ENCODE measurements at places on chromosomes 13 and 19.

- no peak for DNase-seq
These were observed 77.1 kb downstream of the FNDC3A start for GRCh38 chr13:49052813-49053212.

DNA sequence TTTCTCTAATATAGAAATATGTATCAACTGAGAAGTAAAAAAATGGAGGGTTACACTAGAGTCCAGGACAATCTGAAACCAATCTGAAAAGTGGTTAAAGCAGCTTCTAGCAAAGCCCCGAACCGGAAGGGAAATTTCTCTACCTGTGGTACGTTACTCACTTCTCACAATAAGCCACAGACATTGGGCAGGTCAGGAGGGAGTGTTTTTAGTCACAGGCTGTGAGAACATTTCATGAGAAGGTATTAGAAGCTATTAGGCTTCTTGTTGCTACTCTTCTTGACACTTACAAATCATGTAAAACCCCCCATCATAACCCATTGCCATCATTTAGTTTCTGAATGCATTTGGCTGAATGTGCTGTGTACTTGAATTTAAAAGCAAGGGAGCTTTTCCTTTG, 120.9 kb downstream of the NUFIP1 start:
- no peak for DNase-seq

GRCh38 chr19:29606420-29606747, 301 bp downstream of the POP4 start:
- no peak for DNase-seq

DNA sequence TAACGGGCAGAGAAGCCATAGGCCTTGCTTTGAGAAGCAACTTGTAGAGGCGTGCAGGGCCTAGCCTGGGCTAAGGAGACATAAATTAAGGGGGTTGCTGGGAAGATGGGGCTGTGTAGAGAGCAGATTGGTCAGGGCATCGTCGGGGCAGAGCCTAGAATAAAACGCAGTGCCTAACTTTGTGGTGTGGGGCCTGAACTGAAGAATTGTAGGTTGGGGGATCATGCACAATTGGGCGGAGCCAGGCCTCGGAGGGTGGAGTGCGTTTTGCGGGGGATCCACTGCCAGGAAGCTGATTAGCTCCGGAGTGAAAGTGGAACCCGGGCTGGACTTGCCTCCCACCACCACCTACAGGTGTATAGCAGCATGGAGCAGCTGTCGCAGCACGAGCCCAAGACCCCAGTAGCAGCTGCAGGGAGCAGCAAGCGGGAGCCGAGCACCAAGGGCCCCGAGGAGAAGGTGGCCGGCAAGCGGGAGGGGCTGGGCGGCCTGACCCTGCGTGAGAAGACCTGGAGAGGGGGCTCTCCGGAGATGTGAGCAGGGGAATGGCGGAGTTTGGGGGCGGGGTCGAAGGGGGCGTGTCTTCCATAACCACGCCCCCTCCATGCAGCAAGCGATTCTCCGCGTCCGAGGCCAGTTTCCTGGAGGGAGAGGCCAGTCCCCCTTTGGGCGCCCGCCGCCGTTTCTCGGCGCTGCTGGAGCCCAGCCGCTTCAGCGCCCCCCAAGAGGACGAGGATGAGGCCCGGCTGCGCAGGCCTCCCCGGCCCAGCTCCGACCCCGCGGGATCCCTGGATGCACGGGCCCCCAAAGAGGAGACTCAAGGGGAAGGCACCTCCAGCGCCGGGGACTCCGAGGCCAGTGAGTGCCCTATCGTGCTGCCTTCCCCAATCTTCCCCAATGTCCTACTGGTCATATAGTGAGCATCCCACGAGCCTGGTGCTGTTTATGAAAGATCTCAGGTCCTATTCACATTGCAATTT, 13.8 kb downstream of the DNASE2 start:
- no peak for DNase-seq

DNA sequence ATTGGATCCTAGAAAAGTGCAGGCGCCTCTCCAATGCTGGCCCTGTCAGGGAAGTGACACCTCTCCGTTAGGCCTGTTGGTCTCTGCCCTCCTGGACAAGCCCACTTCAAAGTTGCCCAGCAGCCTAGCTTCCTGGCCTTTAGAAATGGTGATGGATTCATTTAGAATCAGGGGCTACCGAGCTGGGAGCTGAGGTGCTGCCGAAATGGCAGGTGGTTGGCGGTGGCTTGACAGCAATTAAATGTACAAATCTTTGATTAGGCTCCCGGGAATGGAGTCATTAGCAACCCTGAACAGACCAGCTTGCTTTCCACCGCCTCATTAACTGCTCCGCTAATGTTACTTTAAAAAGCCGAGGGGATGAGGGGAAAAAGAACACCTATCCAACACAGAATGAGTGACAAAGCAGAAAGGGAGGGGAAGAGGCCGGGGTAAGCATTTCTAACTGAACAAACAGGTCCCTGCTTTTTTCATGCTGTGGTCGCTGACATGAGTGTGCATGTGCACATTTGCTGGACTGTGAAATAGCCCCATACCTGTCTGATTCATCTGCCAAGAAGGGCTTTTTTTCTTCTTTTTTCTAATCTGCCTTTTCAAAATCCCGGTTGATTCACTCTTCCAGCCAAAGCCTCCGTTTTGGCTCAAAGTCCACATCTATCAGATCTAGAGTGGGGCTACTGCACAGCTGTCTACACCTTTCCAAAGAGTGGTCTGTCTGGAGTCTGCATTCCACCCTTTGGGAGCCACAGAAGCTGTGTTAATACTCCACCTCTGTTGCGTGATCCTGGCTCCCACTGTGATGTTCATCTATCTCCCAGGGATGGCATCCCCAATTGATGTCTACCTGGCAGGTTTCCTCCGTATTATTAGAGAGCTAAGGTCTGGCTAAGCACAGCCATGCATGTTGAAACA, 431.9 kb downstream of the COG6 start:
- DNase-seq, result no peak

DNA sequence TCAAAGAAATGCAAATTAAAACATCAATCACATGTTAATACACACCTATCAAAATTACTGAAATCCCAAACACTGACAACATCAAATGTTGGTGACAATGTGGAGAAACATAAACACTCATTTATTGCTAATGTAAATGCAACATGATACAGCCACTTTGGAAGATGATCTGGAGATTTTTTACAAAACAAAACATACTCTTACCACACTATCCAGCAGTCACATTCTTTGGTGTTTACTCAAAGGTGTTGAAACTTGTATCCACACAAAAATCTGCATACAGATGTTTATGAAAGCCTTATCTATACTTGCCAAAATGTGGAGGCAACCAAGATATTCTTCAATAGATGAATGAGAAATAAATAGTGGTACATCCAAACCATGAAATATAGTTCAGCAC, 1219.5 kb upstream of the PCDH20 start:
- no peak for DNase-seq

DNA sequence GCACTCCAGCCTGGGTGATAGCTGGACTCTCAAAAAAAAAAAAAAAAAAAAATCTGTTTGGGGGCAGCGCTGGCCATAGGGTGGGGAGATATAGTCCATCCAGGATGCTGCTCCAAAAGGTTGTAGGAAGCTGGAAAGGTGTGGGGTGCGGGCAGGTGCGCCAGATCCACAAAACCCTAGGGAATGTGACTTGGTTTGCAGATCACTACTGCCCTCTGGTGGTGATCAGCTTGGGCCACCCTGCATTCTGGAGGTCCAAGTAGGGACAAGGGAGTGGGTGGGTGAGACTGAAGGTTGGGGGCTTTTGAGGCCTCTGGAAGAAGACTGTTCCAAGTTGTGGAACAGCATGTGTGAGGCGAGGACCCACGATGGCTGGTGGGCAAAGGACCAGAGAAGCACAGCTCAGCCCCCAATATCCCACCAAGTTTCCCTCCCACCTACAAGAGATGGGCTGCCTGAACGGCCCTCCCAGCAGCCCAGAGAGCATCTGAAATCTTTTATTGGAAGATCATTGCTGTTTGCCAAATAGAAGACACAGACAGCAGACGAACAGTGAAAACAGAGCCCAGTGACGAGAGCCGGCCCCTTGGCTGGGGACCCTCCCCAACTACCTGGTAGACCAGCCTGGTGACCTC, 10.4 kb upstream of the TYK2 start:
- DNase-seq, result no peak

GRCh38 chr13:55091172-55091571, 2049.5 kb upstream of the PRR20A start:
- no peak for DNase-seq

GRCh38 chr13:113064534-113065405, 40.8 kb upstream of the F7 start:
- no peak for DNase-seq

DNA sequence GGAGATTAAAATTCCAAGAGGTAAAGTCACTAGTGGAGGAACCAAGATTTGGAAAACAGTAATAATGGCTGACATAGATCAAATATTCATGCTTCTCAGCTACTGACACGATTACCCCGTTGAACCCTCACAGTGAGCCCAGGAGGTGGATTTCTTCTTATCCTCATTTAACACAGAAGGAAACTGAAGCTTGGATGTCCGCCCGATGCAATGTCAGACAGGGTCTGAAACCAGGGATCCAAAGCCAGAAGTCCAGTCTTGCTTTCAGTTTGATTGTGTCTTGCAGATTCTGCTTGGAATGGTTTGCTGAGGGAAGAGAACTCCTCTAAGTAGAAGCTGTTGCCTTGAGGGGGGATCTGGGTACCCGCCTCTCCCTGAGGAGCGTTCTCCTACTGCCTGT, 404.7 kb downstream of the KCNRG start:
- no peak for DNase-seq

DNA sequence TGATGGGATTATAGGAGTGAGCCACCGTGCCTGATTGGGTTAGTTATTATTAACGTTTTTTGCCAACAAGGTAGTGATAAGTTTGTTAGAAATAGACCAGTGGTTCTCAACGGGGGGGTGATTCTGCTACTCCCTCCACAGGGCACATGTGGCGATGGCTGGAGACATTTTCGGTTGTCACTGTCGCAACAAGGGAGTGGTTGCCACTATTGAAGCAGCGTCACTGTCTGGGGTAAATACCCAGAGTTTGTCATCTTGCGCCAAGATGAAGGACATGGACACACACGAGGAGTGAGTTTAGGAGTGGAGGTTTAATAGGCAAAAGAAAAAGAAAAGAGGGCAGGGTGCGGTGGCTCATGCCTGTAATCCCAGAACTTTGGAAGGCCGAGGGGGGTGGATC, 18.9 kb downstream of the ADGRE3 start:
- DNase-seq, result peak; percentile 41

GRCh38 chr13:97240788-97241734, 18.9 kb downstream of the MBNL2 start:
- DNase-seq, result no peak

GRCh38 chr19:40257096-40257517, 28.0 kb downstream of the AKT2 start:
- DNase-seq, result no peak

- no peak for DNase-seq
These were observed 385.4 kb upstream of the PRR20A start for GRCh38 chr13:56755181-56755935.

DNA sequence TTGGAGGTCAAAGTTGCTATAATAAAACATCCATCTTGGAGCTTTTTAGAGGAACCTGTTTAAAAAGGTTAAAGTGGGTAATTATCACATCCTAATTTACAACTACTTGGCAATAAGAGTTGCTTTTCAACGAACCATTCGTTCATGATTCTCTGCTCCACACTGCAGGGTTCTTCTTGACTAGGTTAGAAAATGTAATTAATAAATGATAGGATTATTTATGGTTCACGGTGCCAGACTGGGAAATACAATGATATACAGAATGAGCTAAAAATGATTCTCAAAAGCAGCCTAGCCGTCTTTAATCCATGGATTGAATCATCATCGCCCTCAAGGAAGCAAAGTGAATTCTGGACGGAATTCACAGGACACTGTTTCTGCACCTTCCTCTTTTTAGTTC, 291.2 kb downstream of the TEX29 start:
- DNase-seq, result no peak

GRCh38 chr13:110265682-110266430, 41.1 kb downstream of the COL4A1 start:
- no peak for DNase-seq

GRCh38 chr13:46181840-46182490, at the start of gene LCP1:
Gene LCP1 (minus strand): TSS chr13:46182177. CDS start chr13:46159662, 22,515 bp downstream.
- DNase-seq, result no peak

DNA sequence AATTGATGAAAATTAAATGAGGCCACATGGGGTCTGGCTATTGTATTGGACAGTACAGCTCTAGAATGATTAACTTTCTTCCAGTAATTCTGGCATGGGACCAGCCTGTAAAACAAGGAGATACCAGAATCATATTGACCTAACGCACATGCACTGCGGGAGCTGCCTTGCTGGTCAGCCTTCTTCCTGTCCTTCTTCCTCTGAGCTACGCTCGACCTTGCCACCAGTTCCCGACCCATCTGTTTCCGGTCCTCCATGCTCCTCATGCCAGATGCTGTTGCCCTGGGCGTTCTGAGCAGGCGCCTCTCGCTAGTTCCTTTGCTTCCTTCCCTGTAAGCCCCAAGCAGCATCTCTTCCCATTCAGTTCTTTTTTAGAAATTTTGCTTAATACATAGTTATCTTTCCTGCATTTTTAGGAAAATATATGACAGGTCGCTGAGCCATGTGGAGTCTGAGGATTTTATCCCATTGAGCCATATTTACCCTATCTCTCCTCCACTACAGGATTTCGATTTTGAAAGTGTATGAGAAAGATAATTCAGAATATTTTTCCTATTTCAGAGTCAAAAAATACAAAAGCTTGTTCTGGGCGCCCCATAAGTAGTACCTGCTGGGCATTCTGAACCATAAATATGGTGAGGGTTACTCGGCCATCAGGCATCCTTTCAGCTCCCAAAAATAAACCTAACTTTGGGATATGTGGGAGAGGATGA, 38.6 kb downstream of the TNFRSF19 start:
- no peak for DNase-seq

DNA sequence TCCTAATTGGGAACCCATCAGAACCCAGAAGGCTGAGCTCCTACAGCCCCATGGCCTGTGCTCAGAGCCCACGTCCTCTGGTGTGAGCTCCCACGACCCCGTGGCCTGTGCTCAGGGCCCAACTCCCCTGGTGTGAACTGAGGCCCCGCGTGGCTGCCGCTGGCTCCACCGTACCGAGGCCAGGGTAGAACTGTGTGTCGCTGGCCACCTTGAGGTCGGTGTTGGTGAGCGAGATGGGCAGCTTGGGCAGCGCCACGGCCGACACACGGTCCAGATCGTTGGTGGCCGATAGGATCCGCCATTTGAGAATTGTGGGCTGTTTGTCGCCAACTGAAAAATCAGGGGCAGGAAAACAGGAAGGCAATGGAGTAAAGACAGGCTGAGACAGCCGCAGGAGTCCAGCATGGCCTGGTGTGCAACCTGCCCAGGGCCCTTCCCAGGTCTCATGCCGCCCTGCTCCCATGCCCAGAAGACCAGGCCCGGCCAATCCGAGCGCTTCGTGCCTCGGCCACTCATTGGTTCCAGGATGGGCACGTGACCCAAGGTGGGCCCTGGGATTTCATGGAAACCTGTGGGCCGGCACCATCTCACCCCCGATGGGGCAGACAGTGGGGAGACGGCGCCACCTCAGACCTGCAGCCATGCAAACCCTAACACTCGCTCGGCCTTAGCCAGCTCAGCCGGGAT, 11.5 kb downstream of the MED16 start:
- no peak for DNase-seq

DNA sequence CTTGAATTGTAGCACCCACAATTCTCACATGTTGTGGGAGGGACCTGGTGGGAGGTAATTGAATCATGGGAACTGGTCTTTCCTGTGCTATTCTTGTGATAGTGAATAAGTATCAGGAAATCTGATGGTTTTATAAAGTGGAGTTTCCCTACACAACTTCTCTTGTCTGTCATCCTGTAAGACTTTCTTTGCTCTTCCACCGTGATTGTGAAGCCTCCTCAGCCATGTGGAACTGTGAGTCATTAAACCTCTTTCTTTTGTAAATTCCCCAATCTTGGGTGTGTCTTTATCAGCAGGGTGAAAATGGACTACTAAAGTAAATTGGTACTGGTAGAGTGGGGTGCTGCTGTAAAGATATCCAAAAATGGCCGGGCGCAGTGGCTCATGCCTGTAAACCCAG, 215.6 kb downstream of the LIG4 start:
- no peak for DNase-seq
